Stimulated activated CD4-positive, alpha-beta T cell treated with anti-CD3 and anti-CD28 coated beads, TNF-alpha, amount 100 ng/mL, for 24 hours (primary cell): ENCODE measurements at places on chromosomes 6 and 20.

- DNase-seq, result no peak
Measured at GRCh38 chr20:23381876-23382275, 19.9 kb downstream of the GZF1 start.

DNA sequence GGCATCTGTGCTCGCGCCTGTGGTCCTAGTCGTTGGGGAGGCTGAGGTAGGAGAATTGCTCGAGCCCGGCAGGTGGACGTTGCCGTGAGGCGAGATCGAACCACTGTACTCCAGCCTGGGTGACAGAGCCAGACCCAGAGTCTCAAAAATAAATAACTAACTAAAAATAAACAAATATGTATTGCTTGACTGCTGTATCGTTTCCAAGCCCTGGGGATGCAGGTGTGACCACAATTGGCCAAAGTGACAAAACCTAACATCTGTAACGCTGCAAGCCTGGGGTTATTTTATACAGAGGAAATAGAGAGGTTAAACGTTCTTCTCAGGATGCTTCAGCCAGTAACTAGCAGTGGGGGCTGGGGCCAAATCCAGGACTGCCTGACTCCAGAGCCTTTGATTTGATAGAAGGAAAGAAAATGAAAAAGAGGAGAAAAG is 1.9 kb upstream of the SRSF3 start:
- no peak for DNase-seq

DNA sequence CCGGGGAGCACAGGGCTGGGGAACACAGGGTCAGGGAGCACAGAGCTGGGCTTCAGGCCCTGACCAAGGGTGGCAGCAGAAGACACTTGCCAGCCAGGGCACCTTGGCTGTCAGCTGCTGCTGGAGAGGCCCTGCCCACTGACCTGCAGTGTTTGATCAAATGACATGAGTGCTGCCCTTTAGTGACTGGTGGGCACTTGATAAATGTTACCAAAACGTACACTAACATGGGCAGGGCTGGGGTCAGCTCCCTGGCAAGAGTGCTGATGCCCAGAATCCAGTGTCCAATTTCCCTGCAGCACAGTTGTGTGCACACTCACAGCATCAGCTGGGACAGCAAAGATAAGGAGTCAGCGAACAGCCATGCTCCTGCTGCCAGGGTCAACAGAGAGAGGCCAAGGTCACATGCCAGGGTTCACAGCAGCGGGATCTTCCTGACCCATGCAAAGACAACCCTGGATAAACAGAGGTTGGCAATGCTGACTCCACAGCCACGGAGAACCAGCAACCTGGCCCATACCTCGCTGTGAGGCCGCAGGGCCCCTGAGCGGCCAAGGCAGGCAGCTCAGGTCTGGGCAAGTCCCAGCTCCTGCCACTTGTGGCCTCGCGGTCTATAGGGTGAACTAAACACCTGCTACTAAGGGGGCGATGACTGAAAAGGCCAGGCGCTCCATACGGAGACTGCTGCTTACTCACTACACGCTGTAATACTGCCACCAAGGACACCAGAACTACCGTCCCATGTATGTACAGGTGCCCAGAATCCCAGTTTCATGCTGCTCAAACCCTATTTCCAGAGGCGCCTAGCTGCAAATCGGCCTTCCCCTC is 46.3 kb downstream of the NINL start:
- no peak for DNase-seq

DNA sequence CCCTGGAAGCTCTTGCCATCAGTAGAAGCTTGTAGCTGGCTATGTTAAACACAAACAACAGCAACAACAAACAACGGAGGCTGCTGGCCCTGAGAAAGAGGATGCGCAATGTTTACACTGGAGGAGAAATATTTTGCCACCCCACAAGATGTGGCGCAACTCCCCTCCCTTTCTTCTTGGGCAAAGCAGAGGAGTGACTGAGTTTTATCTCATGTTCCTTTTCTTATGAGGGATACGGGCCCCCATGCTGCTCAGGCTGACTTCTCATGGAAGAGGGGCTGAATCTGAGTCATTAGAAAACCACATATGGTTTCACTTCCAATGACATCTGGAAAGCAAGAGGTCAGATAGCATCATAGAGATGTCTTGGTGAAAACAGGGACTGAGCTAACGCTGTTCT is 75.9 kb upstream of the HDDC2 start:
- DNase-seq, result no peak

- DNase-seq, result no peak
Measured at GRCh38 chr6:137264311-137265075, 45.3 kb upstream of the IFNGR1 start.

DNA sequence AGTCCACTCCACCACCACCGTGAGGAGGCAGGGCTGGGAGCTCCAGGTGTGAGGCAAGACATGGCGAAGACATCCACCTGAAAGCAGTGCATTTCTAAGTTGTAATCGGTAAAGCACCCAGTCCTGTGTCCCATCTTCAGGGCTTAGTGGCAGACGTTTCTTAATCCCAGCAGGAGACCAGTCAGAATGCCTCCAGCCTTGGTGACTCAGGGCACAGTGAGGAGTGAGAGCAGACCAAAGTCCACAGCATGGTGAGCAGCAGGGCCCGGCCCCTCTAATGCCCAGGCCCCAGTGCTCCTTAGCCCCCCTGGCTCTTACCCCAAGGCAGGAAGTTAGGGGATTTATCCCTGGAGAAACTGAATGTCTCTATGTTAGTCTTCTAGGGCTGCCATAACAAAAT is 183.9 kb downstream of the SYNDIG1 start:
- no peak for DNase-seq

GRCh38 chr6:107218142-107218541 is 102.8 kb upstream of the BEND3 start:
- DNase-seq, result no peak

GRCh38 chr20:3732327-3733118 is at the start of gene HSPA12B:
Gene HSPA12B, plus strand, starts transcription at chr20:3732685. Its CDS starts 5,990 bp downstream, at chr20:3738675.
- no peak for DNase-seq

- DNase-seq, result no peak
Measured at GRCh38 chr6:98142839-98143238, 691.5 kb upstream of the POU3F2 start.

DNA sequence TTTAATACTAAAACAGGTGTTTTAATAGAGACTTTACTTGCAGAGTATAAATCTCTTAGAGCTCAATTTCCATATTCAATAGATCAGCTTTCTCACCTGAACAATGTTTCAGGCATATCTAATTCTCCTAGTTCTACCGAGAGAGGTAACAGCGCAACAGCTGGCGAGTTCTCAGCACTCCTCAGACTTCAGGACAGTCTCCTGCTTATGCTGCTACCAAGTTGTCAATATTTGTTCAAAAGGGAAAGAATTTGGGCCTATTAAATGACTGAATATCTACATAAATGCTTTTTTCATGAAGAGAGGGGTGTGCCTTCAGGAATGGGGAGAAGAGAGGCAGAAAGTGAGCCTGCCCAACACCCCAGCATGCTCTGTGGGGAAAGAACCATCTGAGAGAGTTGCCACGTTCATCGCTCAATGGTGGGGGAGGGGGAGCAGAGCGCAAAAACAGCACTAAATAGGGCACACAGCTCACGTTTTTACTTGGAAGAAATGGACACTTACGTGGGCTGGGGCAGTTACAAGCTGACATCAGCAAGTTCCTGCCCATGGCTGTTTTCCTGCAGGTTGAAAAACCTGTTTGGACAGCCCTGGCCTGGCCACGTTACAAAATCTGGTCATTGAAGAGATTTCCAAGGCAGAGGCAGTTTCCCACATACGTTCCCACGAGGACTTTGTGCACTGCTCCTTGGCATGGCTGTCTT is 38.0 kb downstream of the EZR start:
- DNase-seq, result no peak

GRCh38 chr20:35285806-35286076 is 1.2 kb upstream of the EIF6 start:
- no peak for DNase-seq

DNA sequence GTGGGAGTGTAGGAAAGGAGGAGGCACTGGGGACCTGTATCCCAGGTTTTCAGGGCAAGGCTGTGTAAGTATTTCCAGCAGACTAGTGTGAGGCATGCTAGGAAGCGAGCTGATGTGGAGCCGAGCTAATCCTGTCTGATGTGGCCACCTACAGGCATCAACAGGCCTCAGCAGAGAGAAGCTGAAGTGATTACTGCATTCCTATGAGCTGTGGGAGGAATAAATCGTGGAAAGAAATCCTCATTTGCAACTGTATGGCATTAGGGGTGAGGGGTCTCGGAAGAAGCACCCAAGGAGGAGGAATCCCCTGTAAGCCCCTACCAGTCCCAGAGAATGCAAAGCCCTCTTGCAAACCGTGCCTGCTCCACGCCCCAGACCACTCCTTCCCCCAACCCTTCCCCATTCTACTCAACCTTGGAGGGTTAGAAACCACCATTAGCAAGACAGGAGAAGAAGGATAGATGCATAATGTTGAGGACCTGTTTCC is 41.6 kb downstream of the C6orf15 start:
- DNase-seq, result no peak

DNA sequence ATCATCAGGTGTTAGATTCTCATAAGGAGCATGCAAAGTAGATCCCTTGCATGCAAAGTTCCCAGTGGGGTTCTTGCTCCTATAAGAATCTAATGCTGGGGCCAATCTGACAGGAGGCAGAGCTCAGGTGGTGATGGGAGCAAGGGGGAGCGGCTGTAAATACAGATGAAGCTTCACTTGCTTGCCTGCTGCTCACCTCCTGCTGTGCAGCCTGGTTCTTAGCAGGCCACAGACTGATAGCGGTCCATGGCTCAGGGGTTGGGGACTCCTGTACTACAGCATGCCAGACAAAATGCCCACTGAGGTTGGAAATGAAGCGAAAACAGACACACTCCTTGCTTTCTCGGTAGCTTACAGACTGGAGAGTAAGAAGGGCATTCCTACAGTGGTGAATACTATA is 386.8 kb downstream of the PLCB1 start:
- DNase-seq, result no peak

DNA sequence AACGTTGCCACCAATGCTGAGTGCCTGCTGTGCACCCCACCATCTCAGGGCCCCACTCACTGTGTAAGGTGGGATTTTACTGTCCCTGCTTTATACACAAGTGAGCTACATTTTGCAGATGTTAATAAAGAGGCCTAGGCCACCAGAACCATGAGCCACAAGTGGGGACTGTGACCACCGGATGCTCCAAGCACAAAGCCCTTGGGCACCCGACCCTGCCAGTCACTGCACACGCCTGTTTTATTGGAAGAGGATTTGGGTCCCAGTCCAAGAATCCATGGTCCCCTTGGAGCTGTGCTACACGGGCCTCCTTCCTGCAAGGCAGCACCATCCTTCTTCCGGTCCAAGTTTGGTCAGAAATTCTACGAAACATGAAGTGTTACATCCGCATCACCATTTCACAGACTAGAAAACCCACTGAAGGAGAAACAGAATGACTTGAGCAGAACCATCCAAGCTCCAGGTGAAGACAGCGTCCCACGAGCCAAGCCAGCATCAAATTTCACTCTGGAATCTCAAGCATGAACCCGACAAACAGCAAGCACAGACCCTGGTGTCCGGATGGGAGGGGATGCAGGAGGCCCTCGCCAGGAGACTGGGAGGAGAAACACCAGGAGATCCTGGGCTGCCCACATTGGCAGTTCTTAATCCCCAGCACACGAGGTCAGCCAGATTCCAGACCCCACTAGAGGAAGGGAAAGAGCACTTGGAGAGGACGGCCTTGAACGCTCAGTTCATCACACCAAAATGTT is 226.9 kb downstream of the DLL1 start:
- DNase-seq, result no peak

DNA sequence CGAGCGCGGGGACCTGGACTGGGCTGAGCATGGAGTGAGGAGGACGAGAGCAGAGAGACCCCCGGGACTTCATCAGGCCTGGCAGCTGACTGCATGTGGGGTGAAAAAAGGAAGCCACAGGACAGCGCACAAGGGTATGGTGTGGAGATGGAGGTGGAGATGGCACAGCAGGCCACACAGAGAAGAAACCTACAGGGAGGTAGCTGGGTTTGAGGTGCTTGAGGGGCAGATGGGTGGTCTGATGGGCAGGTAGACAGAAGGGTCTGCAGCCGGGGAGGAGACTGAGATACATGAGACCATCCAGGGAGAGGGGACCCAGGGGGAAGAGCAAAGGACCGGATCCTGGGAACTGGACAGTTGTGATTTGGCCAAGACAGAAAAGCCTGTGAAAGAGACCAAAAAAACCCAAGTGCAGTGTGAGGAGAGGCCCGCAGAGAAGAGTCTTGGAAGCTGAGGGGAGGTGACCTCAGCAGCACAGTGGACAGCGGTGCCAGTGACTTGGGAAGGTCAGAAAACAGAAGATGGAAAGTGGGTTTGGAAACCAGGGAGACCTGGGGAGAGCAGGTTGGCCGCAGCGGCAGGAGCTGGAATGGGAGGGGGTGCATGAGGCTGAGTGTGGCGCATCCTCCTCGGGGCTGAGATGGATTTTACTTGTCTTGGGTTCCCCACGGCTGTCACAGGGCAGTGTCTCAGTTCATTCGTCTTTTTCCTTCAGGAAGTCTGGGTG is 5.5 kb downstream of the HLA-DPB1 start:
- no peak for DNase-seq

DNA sequence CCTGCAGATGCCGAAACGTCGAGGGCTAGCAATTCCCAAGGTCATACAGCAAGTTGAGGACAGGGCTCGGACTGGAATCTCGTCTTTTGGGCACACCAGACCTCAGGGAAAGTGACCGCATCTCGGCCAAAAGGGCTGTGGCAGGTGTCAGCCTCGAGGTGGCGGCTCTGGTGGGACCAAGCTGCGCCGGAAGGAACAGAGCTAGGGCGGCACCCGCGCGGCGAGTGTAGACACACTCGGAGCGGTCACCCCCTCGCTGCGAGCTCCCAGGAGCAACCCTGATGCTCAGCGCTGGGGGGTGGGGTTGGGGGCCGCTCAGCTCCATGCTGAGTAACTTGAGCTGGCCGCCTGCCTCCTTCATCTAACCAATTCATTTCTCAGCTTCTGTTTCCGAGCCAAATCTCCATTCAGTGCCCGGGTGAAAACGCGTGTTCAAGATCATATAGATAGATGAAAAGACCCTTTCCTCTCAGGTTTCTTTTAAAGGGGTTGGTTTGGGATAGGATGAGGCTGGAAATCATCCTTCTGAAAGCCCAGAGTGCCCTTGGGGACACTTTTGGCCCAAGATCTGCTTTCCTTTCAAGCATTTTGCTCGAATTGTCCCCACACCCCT is 2.2 kb upstream of the TUBB2B start:
- no peak for DNase-seq

GRCh38 chr20:19944772-19945459 is 72.2 kb upstream of the NAA20 start:
- DNase-seq, result no peak

DNA sequence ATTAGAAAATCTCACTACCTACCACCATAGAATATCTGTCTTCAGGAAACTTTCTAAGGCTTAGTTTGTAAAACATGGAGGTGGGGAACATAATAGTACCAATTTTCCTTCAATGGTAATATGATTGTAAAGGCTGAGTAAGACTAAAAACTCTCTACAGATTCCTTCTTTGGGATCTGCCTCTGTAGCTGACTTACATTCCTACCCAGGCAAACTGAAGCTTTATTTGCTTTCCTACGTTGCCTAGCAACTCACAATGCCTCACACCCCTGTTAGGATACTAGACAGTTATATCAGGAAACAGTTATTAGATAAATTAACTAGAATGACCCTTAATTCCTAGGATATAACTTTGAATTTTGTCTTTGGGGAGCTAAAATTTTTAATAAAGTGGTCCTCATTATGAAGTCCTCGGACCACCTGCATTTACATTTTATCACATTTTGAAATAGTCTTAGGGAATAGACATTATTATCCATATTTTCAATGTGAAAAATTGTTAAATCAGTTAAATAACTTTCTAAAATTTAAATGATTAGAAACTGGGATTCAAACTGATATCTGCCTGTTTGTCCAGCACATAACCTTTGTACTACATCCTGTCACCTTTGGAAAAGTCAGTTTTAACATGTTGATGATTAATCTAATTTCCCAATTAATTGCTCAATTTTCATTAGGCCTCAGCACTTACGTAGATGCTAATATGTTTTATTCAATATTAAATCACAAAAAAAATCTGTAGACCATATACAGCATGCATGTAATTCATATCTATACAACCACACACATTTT is 591.4 kb downstream of the RNF144B start:
- no peak for DNase-seq
